Activated T-helper 2 cell treated with anti-CD3 and anti-CD28 coated beads, Interferon-gamma antibody, Interleukin-2, Interleukin-4, amounts not matched to agents 10 μg/mL and 5 μg/mL and 100 μg/mL, durations not matched to agents 14 hours and 24 hours and 36 hours (primary cell): ENCODE measurements at places on chromosomes 16 and 17. TPM values are rescaled to one million over a fixed set of nuclear protein-coding genes. Genes with fewer than 3 reads are reported as not detected.

- no peak overlapping the region for H3K4me3 ChIP-seq
- no peaks in the 10 kb centered on the region for H3K4me1 ChIP-seq
These were observed 208.0 kb downstream of the NTN1 start for GRCh38 chr17:9229160-9229825.

- DNase-seq = no peak
- H3K4me3 ChIP-seq = no peak overlapping the region
- H3K27ac ChIP-seq = no peak overlapping the region
- no peaks in the 10 kb centered on the region for H3K36me3 ChIP-seq
- H3K27me3 ChIP-seq = no peaks in the 10 kb centered on the region
These were observed 33.2 kb upstream of the FAM20A start for GRCh38 chr17:68634345-68634876.

- no peak for DNase-seq
- H3K36me3 ChIP-seq = peaks cover 36% of the 10 kb centered on the region
- no peak overlapping the region for H3K4me3 ChIP-seq
- H3K4me1 ChIP-seq = peaks cover 7% of the 10 kb centered on the region
- H3K27me3 ChIP-seq = no peaks in the 10 kb centered on the region
These were observed 27.4 kb downstream of the STH start for GRCh38 chr17:46026166-46027047.

DNA sequence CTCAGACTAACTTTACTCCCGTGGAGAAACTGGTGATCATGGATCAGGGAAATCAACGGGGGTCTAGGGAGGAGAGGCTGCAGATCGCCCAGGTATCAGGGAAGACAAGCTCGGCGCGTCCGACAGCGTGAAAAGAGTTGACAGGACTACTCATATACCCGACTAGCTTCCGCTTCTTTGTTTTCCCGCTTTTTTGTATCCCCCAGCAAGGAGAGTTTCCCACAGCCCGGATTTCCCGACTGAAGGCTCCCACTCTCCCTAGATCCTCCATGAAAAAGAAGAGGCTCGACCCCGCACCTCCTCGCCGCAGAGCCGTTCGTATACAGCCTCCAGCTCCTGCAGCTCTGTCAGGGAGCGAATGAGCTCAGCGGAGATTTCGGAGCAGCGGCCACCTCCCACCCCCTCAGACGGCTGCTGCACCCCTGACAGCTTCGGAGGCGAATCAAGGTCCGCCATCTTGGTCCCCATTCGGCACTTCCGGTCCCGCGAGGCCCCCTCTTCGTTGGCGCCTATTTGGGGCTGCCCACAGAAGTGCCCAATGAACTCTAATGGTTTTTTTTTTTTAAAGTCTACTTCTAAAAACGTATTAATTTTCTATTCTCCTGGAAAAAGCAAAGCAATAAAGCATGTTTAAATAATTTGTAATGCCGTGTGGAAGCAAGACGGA is at the start of gene COG4:
TSS of gene COG4 (minus strand) at position 479 of the 667 bp plus-strand sequence. CDS start at position 468, 11 bp downstream.
- peak within 1 kb of the TSS; percentile 96 for H3K4me3 ChIP-seq
- no peaks in the 10 kb centered on the region for H3K27me3 ChIP-seq
- peak within 1 kb of the TSS; percentile 98 for H3K27ac ChIP-seq
- peak; percentile 86 for DNase-seq
- peaks cover 41% of the 10 kb centered on the region for H3K4me1 ChIP-seq

DNA sequence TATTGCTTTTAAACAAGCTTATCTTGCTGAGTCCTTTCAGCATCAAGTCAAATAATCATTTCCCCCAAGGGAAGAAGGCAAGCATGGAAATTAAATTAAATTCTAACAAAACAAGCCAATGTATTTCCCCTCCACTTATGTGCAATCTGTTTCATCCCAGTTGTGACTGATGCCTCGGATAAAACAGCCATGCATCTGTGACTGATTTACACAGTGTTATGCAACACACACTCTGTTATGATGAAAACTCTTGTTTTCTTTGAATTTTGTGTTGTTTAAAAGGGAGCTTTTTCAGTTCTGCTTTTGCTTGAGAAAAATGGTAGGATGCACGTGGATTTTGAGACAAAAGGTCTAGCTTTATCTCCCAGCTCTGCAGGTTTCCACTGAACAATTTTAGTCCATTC is 32.6 kb downstream of the TMEM100 start:
- no peaks in the 10 kb centered on the region for H3K36me3 ChIP-seq
- DNase-seq = no peak
- H3K4me3 ChIP-seq = no peak overlapping the region
- H3K27me3 ChIP-seq = peaks cover 5% of the 10 kb centered on the region

GRCh38 chr17:4142107-4142900 is 526 bp downstream of the ZZEF1 start:
- no peaks in the 10 kb centered on the region for H3K27me3 ChIP-seq
- H3K36me3 ChIP-seq = peaks cover 10% of the 10 kb centered on the region
- peaks cover 32% of the 10 kb centered on the region for H3K4me1 ChIP-seq
- DNase-seq = peak; percentile 33

DNA sequence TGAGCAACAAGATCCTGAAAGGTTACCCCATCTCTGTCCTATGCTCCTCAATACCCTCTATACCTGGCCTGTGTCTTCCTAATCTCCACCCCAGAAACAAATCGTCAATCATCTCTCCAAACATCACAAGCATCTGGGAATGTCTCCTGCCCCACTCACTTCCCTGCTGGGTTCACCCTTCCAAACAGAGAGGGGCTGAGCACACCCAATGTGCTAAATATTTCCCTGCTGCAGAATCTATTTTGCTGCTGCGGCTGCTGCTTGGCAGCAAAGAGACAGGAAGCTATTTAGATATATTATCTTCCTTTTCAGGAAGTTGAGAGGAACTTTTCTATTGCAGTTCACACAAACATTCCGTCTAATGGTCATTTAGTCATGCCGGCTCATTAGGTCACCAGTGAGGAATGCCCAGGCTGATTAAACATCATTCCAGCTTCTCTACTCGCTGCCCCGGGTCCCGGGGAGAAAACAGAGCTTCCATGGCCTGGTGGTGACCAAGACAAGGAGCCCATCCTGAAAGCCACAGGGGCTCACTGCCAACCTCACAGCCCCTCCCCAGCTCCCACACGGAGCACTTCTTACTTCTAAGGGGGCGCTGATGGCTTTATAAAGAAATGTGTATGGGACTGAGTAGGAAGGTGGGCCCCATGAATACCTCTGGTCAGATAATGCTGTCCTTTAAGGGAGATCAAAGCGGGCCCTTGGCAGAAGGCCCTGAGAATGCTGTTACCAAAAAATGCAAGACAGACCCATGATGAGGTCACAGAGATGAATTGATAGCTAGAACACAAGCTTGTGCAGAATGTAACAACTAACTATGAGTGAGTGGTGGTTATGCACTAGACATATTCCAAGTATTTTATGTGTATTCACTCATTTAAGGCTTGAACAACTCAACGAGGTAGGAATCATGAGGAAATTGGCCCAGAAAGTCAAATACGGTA is 218.3 kb downstream of the SOX9 start:
- H3K4me1 ChIP-seq = no peaks in the 10 kb centered on the region
- no peak overlapping the region for H3K4me3 ChIP-seq
- DNase-seq = no peak
- no peak overlapping the region for H3K27ac ChIP-seq
- H3K27me3 ChIP-seq = no peaks in the 10 kb centered on the region

GRCh38 chr16:57530104-57530521 is 6.3 kb downstream of the CCDC102A start:
- H3K27me3 ChIP-seq = no peaks in the 10 kb centered on the region
- peaks cover 5% of the 10 kb centered on the region for H3K36me3 ChIP-seq
- peaks cover 49% of the 10 kb centered on the region for H3K4me1 ChIP-seq
- peak overlapping the region; percentile 95 for H3K27ac ChIP-seq
- H3K4me3 ChIP-seq = peak overlapping the region; percentile 66

DNA sequence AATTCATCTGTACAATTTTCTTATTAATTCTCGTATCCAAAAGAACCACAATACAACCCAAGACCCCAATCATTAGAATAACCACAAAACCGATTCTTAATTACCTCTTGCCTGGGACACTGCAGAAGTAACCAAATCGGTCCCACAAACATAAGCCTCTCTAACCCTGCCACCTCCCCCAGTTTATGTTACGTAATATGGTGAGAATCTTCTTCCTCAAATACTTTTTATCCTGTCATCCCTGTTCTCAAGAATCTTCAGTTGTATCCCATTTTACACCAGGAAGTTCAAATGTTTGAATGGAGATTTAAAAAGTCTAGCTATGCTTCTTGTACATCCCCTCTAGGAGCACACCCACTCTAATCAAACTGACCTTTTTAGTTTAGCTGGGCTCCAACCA is 269.3 kb upstream of the TBX2 start:
- peaks cover 17% of the 10 kb centered on the region for H3K4me1 ChIP-seq
- H3K4me3 ChIP-seq = no peak overlapping the region
- no peaks in the 10 kb centered on the region for H3K27me3 ChIP-seq
- no peaks in the 10 kb centered on the region for H3K36me3 ChIP-seq
- no peak for DNase-seq
- no peak overlapping the region for H3K27ac ChIP-seq

DNA sequence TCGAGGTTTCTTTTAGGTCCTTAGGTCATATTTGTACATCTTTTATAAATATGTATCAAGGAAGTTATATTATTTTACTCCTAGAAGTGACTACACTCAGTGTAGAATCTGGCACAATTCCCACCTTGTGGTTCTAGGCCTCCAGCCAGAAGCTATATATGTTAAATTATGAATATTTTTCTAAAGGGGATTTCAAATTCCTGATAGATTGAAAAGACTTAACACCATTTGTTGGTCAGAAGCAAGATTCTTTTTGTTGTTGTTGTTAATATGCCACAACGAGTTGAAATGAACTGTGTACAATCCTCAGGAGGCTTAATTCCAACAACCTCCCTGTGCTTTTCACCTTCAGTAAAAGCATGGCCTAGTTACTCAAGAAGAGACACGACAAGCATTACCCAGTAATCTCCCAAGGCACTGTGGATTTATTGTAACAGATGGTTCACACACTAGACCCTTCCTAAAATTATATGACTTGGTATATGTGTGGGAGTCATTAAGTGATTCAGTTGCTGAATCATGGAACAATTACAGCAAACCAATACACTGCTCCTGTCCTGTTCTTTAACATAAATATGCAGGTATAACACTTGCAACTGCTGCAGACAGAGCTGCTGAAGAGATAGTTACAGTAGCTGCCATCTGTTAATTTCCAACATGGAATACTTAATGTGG is 964.4 kb upstream of the GOT2 start:
- no peaks in the 10 kb centered on the region for H3K36me3 ChIP-seq
- no peak for DNase-seq
- no peak overlapping the region for H3K27ac ChIP-seq

- no peak for DNase-seq
- H3K27ac ChIP-seq = no peak overlapping the region
- H3K4me1 ChIP-seq = no peaks in the 10 kb centered on the region
- H3K36me3 ChIP-seq = no peaks in the 10 kb centered on the region
- peaks cover 11% of the 10 kb centered on the region for H3K27me3 ChIP-seq
- no peak overlapping the region for H3K4me3 ChIP-seq
These were observed 28.9 kb upstream of the GNA13 start for GRCh38 chr17:65085397-65085796.

DNA sequence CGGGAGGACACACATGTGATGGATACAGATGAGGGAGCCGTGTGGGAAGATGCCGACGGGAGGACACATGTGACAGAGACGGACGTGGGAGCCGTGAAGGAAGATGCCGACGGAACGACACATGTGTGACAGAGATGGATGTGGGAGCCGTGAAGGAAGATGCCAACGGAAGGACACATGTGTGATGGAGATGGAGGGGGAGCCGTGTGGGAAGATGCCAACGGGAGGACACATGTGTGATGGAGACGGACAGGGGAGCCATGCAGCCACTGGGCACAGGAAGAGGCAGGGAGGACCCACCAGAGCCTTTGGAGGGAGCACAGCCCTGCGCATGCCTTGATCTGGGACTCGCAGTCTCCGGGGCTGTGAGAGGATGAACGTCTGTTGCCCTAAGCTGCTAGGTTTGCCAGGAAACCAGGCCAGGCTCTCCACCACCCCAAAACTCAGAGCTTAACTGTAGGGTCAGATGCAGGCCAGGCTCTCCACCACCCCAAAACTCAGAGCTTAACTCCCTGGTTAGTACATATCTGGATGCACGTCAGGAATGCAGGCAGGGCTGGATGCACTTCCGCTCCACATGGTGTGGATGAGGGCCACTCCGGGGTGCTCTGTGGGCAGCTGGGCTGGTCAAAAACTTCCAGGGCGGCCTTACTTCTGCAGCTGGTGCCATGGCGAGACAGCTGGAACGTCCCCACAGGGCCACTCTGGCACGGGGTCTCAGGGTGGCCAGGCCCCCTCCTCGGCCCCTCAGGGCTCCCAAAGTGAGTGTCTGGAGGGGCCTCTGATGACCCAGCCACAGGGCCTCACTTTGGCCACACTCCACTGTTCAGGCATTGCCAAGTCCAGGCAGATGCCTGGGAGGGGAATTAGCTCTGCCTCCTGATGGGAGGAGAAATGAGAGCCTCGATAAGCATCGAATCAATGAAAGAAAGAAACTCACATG is 47.7 kb upstream of the ZNF469 start:
- H3K36me3 ChIP-seq = no peaks in the 10 kb centered on the region
- DNase-seq = no peak
- no peak overlapping the region for H3K27ac ChIP-seq
- no peaks in the 10 kb centered on the region for H3K27me3 ChIP-seq

DNA sequence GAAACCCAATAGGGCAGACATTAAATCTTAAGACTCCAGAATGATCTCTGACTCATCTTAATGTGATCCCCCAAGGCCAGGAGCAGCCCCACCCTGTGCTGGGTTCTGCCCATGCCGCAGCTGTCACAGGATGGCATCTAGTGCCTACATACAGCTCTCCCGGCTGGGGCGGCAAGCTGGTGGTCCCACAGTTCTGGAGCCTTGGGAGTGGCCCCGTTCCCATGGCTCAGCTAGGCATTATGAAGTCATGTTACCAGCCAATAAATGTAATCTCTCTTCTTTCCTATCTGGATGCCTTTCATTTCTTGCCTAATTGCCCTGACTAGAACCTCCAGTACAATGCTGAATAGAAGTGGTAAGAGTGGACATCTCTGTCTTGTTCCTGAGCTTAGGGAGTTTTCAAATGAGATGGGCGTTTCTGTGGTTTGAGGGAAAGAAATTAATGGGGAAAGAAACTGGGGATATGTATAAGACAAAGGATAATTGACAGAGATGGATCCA is 95.7 kb upstream of the DNAH17 start:
- DNase-seq = no peak
- H3K36me3 ChIP-seq = peaks cover 51% of the 10 kb centered on the region
- H3K4me3 ChIP-seq = no peak overlapping the region
- no peaks in the 10 kb centered on the region for H3K27me3 ChIP-seq

DNA sequence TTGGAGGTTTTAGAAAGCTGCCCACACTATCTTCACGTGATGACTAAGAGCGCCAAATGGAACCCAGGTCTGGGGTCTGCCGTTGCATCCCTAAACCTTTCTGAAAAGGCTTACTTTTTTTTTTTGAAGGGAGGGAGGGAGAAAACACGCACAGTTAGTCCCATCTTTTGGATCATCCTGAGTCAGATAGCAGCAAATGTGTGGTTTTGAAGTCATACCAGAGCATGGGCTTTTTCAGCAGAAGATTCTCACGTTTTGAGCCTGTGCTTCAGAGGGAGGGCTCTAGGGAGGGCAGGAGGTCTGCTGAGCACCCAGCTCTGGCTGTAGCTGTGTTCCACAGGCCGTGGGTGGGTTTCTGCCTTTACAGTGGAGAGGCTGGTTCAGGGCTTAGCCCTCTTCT is 194.7 kb downstream of the SNX29 start:
- H3K4me3 ChIP-seq = no peak overlapping the region
- DNase-seq = no peak
- no peaks in the 10 kb centered on the region for H3K4me1 ChIP-seq
- H3K36me3 ChIP-seq = no peaks in the 10 kb centered on the region
- H3K27ac ChIP-seq = no peak overlapping the region

Gene MYLK3
- 0.25 and 0.32 TPM in 2 replicates for total RNA-seq

Gene GFAP
- 0.34 TPM in 1 of 2 replicates, not detected in the other for total RNA-seq

Gene TMEM235
- total RNA-seq = not detected in 2 replicates

Gene GINS2
- 66.8 and 66.9 TPM in 2 replicates for total RNA-seq

Gene GJD3
- total RNA-seq = 0.48 TPM in 1 of 2 replicates, not detected in the other

Gene CORO1A
- 843 and 845 TPM in 2 replicates for total RNA-seq
